ENCODE measurements at places on chromosomes 3 and 15. TPM values are rescaled to one million over a fixed set of nuclear protein-coding genes. Genes with fewer than 3 reads are reported as not detected.

DNA sequence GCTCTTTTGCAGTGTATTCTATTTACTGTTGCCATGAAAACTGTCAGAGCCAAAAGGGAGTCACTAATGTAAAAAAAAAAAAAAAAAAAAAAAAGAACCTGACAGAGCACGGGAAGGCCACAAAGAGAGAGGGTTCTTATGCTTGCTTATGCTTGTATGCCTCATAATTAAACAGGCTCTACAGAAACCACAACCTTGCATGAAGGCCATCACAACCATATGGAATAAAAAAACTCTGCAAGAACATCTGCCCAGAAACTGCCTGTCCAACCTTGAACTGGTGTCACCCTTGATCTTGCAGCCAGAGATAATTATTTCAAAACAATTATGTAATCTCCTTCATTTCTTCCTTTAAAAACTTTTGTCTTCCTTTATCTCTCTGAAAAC lies 50.1 kb downstream of the CFAP20DC start:
- DNase-seq: no peak
- H3K27ac ChIP-seq: no peak overlapping the region
- no peak overlapping the region for H3K4me3 ChIP-seq

- H3K36me3 ChIP-seq: no peaks in the 10 kb centered on the region
- no peak overlapping the region for H3K27ac ChIP-seq
- no peaks in the 10 kb centered on the region for H3K4me1 ChIP-seq
- H3K4me3 ChIP-seq: no peak overlapping the region
Observed at GRCh38 chr3:175349168-175349567, 490.0 kb downstream of the NAALADL2 start.

CCR9 gene
- total RNA-seq: not detected

SAXO2 gene
- total RNA-seq: 0.26 TPM

- no peak overlapping the region for H3K4me3 ChIP-seq
- no peaks in the 10 kb centered on the region for H3K27me3 ChIP-seq
- no peaks in the 10 kb centered on the region for H3K36me3 ChIP-seq
- H3K27ac ChIP-seq: no peak overlapping the region
- no peak for DNase-seq
- H3K4me1 ChIP-seq: no peaks in the 10 kb centered on the region
Observed at GRCh38 chr3:54173371-54173770, 51.0 kb downstream of the CACNA2D3 start.

SLC25A36 gene
- 273 TPM for total RNA-seq

GRCh38 chr3:127440384-127440783 lies 150.1 kb downstream of the TPRA1 start:
- H3K27me3 ChIP-seq: no peaks in the 10 kb centered on the region
- H3K4me3 ChIP-seq: no peak overlapping the region
- peak; percentile 1 for DNase-seq
- H3K36me3 ChIP-seq: no peaks in the 10 kb centered on the region
- H3K4me1 ChIP-seq: no peaks in the 10 kb centered on the region

DNA sequence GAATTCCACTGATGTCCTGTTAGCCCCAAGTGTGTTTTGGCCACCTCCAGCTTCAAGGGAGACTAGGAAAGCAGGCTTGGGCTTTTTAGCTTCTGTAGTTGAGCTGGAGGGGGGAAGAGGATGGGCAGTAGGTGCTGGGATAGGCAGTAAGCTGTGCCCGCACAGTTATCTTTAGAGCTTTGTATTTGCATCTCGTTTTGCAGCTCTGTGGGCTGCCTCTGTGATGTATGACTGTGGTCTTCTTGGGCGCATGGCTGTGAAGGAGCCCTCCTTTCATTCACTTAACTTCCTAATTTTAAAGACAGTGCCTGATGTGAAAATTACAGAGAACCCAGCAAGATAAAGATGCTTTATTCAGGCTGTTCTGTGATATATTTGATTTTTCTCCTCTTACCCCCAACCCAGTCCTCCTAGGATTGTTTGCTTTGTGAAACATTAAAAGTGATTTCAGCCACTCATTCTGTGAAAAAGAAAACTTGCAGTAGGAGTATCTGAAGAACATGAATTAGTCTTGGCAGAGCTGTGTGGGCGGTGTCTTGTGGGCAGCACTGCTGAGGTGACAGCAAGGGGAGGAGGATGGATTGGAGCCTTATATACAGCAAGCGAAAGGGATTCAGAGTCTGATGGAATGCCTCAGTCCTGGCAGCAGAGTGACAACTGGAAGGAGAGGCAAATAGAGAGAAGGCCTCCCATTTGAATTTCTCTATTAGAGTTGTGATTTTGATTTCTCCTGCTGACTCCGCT lies 74.3 kb downstream of the LARS2 start:
- no peak for DNase-seq
- H3K27me3 ChIP-seq: no peaks in the 10 kb centered on the region
- H3K36me3 ChIP-seq: no peaks in the 10 kb centered on the region
- no peaks in the 10 kb centered on the region for H3K4me1 ChIP-seq
- no peak overlapping the region for H3K27ac ChIP-seq
- no peak overlapping the region for H3K4me3 ChIP-seq

- no peak overlapping the region for H3K27ac ChIP-seq
- no peak for DNase-seq
- no peak overlapping the region for H3K4me3 ChIP-seq
- no peaks in the 10 kb centered on the region for H3K36me3 ChIP-seq
Observed at GRCh38 chr15:58163985-58164384, 25.8 kb downstream of the AQP9 start.

DNA sequence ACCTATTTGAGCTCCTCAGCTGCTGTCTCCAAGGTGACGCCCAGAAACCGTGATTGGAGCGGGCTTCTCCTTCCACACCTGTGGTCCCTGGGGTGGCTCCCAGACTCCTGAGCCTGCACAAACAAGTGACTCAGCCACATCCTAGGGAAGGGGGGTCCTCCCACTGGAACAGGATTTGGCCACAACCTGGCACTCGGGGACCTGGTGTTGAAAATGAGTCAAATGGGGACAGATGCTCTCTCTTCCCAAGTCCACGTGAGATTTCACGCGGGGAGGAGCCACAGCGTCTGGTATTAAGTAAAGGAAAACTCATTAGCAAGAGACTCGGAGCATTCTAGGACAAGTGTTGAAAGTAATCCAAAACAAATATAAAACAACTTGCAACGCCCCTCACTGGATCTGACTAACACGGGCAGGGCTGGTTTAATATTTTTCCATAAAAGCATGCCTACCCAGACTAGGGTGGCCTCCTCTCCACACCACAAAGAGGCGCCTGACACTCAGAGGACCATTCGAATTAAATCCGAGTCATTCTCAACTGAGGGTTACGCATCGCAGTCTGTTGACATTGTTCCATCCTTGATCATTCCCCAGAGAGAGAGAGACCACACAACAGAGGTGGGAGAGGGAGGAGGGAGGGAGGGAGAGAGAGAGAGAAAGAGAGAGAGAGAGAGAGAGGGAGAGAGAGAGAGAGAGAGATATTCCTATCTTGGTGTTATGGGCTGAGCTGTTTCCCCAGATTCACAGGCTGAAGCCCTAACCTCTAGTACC lies 74.4 kb downstream of the MGLL start:
- peaks cover 15% of the 10 kb centered on the region for H3K4me1 ChIP-seq
- H3K36me3 ChIP-seq: no peaks in the 10 kb centered on the region
- H3K4me3 ChIP-seq: no peak overlapping the region
- peak overlapping the region; percentile 31 for H3K27ac ChIP-seq
- peak; percentile 57 for DNase-seq

DNA sequence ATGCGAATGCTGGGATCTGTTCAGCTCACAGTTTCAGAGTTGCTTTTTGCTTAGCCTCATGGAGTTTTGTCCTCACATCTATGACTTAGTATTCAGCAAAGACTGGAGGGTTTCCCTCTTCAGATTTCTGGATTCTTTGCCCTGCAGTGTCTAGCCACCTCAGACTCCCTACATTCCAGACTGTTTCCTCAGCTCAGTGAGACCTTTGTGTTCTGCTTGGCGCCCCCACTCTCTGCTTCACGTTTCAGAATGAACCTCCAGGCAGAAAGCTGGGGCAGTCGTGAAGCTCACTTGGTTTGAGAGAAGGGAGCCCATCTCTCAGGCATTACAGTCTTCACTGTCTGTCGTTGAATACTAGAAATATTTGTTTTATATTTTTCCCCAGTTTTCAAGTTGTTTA lies 118.1 kb downstream of the CACNA1D start:
- no peak overlapping the region for H3K4me3 ChIP-seq
- no peaks in the 10 kb centered on the region for H3K4me1 ChIP-seq
- no peak for DNase-seq
- H3K27me3 ChIP-seq: no peaks in the 10 kb centered on the region

AP3B2 gene
- total RNA-seq: 2.2 TPM

GALNT15 gene
- 71.5 TPM for total RNA-seq

ANKRD63 gene
- 0.28 TPM for total RNA-seq

GRCh38 chr3:50971487-50971924 lies 296.8 kb downstream of the DOCK3 start:
- H3K27ac ChIP-seq: no peak overlapping the region
- no peak for DNase-seq
- no peaks in the 10 kb centered on the region for H3K36me3 ChIP-seq
- H3K4me1 ChIP-seq: no peaks in the 10 kb centered on the region

DNA sequence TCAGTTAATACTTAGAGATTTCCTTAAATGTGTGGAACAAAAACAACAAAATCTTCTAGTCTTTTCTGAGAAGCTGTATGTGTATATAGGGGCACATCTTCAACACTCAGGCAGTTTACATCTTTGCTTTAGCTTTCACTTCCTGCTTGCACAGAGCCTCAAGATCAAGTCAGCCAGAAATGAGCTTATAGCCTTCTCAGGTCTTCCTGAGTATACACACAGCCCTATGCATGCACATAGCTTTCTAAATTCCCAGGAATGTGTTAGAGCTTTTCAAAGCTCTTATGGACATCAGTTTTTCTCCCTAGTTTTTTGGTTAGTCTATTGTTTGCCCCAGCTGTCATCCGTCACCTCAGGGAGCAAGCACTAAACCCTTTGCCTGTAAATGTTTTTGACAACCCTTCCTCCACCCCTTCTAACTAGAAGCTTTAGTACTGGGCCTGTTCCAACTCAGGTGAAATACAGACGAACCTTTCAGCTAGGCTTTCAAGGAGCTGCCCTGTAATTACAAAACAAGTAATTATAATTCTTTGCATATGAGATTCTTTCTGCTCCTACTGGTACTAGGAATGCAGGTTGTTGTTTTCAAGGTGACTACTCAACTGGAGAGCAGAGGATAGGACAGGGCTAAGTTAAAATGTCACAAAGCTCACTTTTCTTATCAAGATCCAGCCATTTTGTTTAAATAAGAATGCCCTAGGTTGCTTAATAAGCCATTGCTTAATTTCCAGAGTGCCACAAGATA lies 22.6 kb upstream of the MTMR10 start:
- DNase-seq: no peak
- no peak overlapping the region for H3K27ac ChIP-seq
- H3K27me3 ChIP-seq: no peaks in the 10 kb centered on the region
- no peaks in the 10 kb centered on the region for H3K36me3 ChIP-seq
- H3K4me1 ChIP-seq: no peaks in the 10 kb centered on the region

PLS1 gene
- total RNA-seq: 1.8 TPM

GRCh38 chr15:74193299-74193718 lies 9.3 kb downstream of the STRA6 start:
- no peak for DNase-seq
- no peaks in the 10 kb centered on the region for H3K4me1 ChIP-seq
- H3K27me3 ChIP-seq: no peaks in the 10 kb centered on the region

HEMK1 gene
- 20.8 TPM for total RNA-seq

CFAP20DC gene
- not detected for total RNA-seq

DNA sequence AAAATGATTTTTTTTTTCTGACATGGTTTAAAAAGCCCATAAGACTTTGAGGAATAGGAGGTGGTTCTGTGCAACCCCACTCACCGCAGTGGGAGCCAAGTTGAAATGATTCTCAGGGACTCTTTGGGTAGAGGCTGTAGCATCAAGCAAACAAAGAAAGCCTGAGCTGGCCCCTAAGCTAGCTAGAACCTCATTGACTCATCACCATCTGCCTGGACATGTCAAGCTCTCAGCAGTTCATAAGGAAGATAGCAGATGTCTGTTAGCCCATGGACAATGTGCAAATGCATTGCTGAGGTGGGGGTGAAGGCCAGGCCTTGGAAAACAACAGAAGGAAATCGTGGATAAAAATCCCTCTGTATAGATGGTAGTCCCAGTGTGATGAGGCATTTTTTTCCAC lies 234.8 kb downstream of the NR2F2 start:
- H3K27ac ChIP-seq: no peak overlapping the region
- no peaks in the 10 kb centered on the region for H3K4me1 ChIP-seq
- no peak for DNase-seq
- no peak overlapping the region for H3K4me3 ChIP-seq

GRCh38 chr3:186839874-186840641 lies 2.5 kb upstream of the ADIPOQ start:
- DNase-seq: no peak
- no peaks in the 10 kb centered on the region for H3K27me3 ChIP-seq
- H3K27ac ChIP-seq: no peak overlapping the region
- H3K4me1 ChIP-seq: no peaks in the 10 kb centered on the region

- H3K27ac ChIP-seq: no peak overlapping the region
- no peaks in the 10 kb centered on the region for H3K4me1 ChIP-seq
- no peaks in the 10 kb centered on the region for H3K36me3 ChIP-seq
- no peaks in the 10 kb centered on the region for H3K27me3 ChIP-seq
- DNase-seq: no peak
Observed at GRCh38 chr3:56124546-56124945, 343.7 kb downstream of the ERC2 start.

CFAP100 gene
- 0.98 TPM for total RNA-seq

- peak; percentile 70 for DNase-seq
- no peak overlapping the region for H3K27ac ChIP-seq
- H3K4me1 ChIP-seq: no peaks in the 10 kb centered on the region
- H3K36me3 ChIP-seq: no peaks in the 10 kb centered on the region
Observed at GRCh38 chr15:40320931-40321371, 2.5 kb upstream of the INAFM2 start.

GRCh38 chr15:70469651-70470555 lies 293.5 kb downstream of the UACA start:
- no peaks in the 10 kb centered on the region for H3K36me3 ChIP-seq
- H3K27ac ChIP-seq: no peak overlapping the region
- H3K4me3 ChIP-seq: no peak overlapping the region
- no peaks in the 10 kb centered on the region for H3K27me3 ChIP-seq

DNA sequence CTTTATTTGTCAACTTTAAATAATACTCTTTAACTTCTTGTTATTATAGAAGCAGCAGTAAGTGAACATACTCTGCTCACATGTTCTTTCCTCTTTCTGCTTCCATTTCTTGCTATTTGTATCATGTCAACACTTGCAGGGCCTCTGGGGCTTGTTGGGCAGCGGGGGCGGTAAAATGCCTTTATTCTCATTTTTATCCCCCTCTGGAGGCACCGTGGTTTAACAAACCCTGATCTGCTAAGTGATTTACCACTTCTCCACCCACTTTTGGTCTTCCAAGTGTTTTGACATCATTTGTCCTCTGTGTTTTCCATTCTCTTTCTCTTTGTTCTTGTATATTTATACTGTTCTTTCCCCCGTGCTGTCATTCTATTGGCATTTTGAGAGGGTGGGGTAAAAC lies 33.9 kb downstream of the SCN10A start:
- no peak overlapping the region for H3K4me3 ChIP-seq
- H3K27ac ChIP-seq: no peak overlapping the region
- no peak for DNase-seq
- no peaks in the 10 kb centered on the region for H3K4me1 ChIP-seq
- H3K27me3 ChIP-seq: no peaks in the 10 kb centered on the region
- H3K36me3 ChIP-seq: no peaks in the 10 kb centered on the region

- no peaks in the 10 kb centered on the region for H3K27me3 ChIP-seq
- no peak overlapping the region for H3K27ac ChIP-seq
- H3K36me3 ChIP-seq: no peaks in the 10 kb centered on the region
- H3K4me3 ChIP-seq: peak overlapping the region; percentile 27
- no peak for DNase-seq
Observed at GRCh38 chr3:112303764-112304325, 9.8 kb upstream of the SLC9C1 start.

- no peaks in the 10 kb centered on the region for H3K36me3 ChIP-seq
- H3K4me3 ChIP-seq: no peak overlapping the region
- H3K4me1 ChIP-seq: no peaks in the 10 kb centered on the region
- H3K27me3 ChIP-seq: no peaks in the 10 kb centered on the region
Observed at GRCh38 chr3:47324278-47324865, 41.6 kb downstream of the KLHL18 start.

Data from uterus (tissue), 4 donors.